ENCODE measurements at places on chromosomes 16 and 17.

DNA sequence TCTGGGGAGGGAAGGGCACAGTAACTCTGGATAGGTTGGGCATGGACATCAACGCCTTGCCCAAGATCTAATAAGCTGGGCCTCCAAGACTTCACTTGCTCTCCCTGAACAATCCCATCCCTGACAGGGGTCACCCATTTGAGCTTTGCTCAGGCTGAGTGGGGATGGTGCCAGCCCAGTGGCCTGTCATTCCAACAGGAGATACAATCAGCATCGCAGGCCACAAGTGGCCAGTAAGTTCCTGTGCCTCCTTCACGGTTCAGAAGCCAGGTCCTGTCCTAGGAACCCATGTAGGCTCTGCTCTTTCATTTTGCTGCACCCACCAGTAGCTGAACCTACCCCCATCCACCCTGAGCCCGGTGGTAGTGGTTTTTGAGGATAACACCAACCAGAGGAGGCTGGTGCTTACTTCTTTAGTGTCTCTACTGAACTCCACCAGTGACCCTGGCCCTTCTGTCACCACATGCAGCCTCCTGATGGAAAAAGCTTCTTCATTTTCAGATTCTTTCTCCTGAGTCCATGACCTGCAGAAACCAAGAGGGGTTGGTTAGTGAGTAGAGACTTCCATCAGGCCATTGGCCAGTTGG, 14.9 kb downstream of the PLEKHG4 start:
- no peak for DNase-seq

GRCh38 chr16:528111-529011, 849 bp downstream of the CAPN15 start:
- DNase-seq: peak; percentile 56

DNA sequence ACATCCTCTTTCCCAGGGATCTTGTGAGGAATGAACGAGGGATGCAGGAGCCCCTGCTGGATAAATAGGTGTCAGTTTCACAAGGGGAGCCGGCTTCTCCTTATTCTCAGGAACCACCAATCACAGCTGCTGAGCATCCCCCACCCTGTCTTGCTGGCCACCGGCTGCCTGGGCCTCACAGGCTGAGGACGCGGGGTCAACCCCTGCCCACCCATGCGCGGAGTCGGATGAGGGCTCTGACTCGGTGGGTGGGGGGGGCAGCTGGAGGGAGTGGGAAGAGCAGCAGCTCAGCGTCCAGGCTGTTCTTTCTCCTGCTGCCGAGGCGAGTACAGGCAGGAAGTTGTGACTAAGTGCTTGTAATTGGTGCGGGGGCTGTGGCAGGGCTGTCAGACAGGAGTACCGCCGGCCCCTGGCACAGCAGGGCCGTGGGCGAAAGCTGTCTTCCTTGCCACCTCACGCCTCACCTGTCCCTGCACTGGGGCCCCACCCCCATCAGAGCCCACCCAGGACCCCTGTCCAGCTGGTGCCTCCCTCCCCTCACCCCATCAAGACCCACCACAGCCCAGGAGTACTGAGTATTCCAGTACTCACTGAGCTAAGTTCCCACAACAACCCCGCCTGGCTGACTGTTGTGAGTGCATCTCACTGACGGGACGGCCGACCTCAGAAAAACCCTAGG, 11.0 kb upstream of the DPEP1 start:
- peak; percentile 64 for DNase-seq

GRCh38 chr16:2675714-2676113, 6.6 kb upstream of the KCTD5 start:
- no peak for DNase-seq

DNA sequence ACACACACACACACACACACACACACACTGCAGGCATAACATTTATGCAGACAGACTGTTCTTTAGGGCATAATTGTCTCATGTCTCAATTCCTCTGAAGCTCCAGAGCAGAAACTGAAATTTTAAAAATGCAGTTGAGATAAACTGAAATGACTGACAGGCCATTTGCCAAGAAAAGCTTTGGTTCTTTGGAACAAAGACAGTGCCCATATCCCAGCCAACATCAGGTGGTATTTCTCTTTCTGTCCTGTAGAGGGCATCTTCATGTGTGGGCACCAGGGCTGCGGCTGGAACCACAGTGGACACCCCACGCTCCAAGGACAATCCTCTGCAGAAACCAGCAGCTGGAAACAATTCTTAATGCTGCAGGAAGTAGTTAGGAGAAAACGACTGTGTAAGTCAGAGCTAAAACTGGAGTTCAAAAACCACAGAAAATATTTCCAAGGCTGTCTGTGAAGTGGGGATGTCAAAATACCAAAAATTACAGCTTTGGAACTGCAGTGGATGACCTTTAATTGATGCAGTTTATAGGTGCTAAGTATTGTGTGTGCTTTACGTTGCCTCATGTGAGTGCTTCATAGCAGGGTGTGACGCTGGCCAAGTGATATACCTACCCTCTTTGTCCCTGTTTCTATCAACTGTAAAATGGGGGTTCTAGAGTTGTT, 10.6 kb upstream of the MEFV start:
- DNase-seq: peak; percentile 43

DNA sequence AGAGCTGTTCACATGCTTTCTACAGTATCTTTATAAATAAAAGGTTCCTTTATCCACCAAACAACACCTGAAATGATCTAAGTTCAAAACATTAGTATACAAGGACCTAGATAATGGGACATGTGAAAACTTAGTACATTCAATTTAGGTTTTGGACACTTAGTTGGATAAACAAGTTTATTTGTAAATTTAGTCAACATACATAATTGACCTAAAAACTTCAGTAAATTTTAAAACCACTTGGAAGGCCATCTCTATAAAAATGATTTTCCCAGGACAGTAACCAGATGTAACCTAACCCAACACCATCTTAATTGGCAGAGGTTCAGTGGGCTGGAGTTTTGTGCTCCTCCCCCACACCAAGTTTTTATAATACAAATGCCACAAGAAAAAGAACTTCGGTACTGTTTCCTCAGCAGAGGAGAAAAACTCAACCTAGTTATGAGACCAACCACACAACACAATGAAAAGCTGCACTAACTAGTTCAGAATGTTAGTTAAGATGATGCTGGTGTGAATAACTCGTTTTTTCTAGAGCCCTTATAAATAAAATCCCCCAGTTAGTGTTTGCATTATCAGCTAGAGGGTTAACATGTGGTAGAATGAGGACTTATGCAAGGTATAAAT, 7.2 kb upstream of the UNK start:
- no peak for DNase-seq

GRCh38 chr16:61555718-61556441, 480.4 kb downstream of the CDH8 start:
- no peak for DNase-seq

DNA sequence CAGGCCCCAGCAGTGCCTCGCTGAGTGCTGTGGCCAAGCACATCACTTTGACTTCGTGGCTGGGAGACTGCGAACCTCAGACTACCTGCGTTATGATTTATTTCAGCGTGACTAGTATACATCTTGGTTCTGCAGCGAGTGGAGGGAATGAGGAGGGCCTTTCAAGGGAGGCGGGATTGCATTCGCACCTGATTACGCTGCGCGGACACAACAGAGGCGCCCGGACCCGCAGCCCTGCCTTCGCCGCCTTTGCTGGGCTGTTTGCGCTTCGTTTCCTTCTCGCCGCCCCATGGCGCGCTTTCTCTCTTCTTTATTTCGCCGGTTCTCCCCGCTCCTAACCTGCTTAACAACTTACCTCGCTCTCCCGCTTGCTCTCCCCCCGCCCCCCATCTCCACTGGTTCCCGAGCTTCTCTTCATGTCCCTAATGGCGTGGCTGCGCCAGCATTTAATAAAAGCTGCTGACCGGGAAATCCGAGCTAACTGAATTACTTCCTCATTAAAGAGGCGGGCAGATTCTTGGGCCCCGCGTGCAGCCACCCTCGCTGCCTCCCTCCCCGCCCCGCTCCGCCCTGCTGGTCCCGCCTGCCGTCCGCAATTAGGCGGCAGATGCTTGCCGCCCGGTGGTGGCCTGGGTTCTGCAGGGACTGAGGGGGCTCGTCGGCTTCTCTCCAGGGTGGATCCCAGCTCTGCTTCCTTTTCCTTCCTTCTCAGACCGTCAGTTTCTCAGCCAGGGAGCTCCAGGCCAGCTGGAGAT, 257.6 kb upstream of the SDK2 start:
- peak; percentile 73 for DNase-seq

DNA sequence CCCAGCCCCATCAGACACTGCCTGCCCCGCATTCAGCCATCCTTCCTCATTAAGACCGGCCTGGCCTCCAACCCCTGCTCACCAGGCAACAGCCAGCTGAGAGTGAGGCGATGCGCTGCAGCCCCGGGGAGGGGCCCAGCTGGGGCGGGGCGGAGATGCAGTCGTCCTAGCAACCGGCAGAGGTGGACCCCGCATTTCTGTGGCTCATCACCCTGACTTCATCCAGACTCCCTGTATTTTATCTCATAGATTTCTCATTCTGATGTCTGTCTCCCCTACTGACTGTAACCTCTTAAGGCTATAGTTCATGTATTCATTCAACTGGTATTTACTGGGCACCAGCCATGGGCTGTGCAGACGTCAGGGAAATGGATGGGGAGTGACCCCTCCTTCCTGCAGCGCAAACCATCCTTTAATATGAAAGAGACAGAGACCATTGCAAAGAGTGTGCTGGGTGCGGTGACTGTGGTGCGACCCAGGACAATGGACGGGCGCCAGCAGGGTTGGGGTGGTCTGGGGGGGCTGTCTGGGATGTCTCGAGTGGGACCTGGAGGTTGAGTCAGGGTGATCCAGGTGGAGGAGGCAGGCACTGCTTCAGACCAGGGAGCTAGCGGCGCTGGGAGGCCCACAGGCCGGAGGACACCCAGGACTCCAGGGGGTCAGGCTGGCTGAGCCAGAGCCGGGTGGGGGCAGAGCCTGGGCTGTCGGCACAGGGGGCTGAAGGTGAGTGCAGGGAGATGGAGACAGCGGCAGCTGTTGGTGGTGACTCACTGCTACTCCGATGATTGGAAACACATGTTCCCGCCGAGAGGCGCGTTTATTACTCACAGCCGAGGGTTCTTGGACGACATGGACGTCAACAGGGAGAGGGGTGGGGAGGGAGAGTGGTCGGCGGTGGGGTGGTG, 10.5 kb upstream of the TIMP2 start:
- DNase-seq: no peak

DNA sequence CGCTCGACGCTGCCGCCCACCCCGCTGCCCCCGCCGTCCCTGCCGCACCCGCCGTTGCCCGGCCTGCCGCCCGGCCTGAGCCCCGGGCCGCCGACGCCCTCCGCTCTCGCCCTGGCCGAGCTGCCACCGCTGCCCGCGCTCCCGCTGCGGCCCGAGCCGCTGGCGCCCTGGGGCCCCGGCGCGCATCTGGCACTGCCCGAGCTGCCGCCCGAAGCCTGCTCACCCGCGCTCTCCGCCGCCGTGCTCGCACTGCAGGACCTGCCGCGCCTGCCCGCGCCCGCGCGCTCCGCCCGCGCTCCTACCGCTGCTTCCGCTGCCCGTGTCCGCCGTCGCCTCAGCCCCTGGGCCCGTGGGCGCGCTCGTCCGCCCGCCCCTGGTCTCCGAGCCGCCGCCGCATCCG, 8.4 kb upstream of the CLDN9 start:
- peak; percentile 39 for DNase-seq

- DNase-seq: no peak
Measured at GRCh38 chr17:69978056-69978646, 96.9 kb upstream of the KCNJ16 start.

- DNase-seq: no peak
Measured at GRCh38 chr17:6661464-6661848, 9.9 kb downstream of the C17orf100 start.

- DNase-seq: no peak
Measured at GRCh38 chr17:65434251-65434650, 127.2 kb downstream of the AXIN2 start.

- DNase-seq: no peak
Measured at GRCh38 chr17:321386-321941, 31.1 kb downstream of the RPH3AL start.

- DNase-seq: no peak
Measured at GRCh38 chr17:21250854-21251253, 2.4 kb downstream of the NATD1 start.

- DNase-seq: no peak
Measured at GRCh38 chr16:2786061-2786825, 1.1 kb downstream of the PRSS33 start.

- no peak for DNase-seq
Measured at GRCh38 chr17:6712058-6712853, 913 bp downstream of the SLC13A5 start.

GRCh38 chr17:3693829-3694231, 2.1 kb downstream of the P2RX5 start:
- DNase-seq: no peak

DNA sequence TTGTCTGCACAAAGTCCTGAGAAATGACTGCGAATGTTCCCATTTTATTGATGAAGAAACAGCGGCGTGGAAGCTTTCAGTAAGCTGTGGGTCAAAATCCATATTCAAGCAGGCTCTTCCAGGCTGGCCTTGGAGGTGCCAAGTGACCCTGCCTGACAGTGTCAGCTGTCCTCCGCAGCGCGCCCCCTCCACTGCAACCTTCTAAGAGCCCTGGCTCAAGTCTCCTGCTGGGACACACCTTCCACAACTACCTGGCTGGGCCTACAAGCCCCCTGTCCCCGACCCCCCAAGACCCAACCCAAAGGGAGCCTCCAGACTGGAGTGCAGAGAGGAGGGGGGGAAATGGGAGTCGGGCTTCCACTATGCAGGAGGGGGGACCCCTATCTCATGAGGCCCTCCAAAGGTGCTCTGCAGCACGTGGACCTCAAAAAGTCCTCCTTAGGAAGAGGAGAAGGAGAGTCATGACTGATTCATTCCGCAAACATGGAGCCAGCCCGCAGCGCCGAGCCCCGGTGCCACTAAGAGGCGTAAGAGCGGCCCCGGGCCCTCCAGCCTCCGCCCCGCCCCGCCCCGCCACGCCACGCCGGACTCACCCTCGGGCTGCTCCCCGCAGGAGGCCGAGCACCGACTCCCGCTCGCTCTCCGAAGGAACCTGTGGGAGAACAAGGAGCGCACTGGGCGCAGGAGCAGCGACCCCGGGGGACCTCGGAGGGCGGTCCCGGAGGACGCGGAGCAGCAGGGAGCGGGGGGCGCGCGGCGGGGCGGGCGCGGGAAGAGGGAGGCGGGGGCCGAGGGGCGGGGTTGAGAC, 574 bp downstream of the MPP3 start:
- DNase-seq: peak; percentile 36

- DNase-seq: no peak
Measured at GRCh38 chr17:28412099-28412498, 6.1 kb upstream of the SLC46A1 start.

- no peak for DNase-seq
Measured at GRCh38 chr17:8465759-8466158, 30.1 kb downstream of the NDEL1 start.
